Foreskin keratinocyte (primary cell): ENCODE measurements at places on chromosomes 6 and 20. TPM values are rescaled to one million over a fixed set of nuclear protein-coding genes. Genes with fewer than 3 reads are reported as not detected.

DNA sequence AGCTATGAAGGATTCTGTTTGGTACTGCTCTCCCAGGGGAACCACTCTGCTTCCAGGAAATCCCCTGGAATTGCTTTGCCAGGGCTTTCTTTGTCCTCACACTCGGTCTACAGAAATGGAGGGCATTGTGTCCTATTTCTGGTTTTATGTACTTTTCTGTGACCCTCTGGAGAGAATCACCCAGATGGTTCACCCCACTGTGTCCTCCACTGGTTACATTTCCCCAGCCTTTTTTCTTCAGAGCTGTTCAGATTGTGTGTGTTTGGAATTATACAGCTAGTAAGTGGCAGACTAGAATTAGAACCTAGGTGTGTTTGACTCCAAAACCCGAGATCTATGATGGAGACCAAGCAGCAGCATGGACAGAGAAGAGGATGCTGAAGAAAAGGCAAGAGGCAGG is 80.8 kb downstream of the CD164 start:
- DNase-seq: no peak

- no peak for DNase-seq
These were observed 12.9 kb upstream of the GCM1 start for GRCh38 chr6:53161481-53162009.

DNA sequence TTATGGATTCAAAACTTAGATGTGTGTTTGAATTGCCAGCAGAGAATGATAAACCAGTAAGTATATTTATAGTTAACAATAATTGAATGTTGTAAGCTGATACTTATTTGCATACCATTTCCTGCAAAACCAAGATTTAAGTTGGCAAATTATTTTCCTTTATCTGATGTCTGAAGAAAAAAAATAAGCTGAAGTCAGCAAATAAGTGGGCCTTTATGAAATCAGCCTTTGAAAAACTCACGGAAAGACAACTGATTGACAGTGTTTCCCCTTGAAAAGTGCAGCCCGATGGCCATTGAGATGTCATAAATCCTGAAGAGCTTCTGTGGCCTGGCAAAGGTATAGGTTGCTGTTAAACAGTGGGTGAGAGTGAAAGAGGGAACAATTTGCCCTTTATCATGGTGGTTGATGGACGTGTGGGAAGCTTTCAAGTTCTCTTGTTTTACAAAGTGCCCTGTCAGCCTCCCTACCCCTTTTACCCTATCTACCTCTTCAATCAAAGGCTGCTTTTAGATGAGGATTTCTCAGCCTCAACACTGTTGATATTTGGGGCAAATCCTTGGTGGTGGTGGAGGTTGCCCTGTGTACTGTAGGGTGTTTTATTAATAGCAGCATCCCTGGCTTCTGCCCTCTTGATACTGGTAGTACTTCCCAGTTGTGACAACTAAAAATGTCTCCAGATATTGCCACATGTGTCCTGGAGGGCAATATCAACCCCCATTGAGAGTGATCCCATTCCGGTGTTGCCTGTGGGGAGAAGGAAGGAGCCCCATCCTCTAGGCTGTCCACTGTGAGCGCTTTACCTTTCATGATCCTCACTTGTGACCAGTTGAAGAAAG is 50.2 kb downstream of the VAPB start:
- DNase-seq: no peak

GRCh38 chr6:322259-322930 is 30.1 kb downstream of the DUSP22 start:
- DNase-seq: no peak

- no peak for DNase-seq
These were observed 266.6 kb downstream of the COL12A1 start for GRCh38 chr6:74939151-74939708.

TRIM15 gene
- polyA plus RNA-seq: not detected in 2 replicates

DNA sequence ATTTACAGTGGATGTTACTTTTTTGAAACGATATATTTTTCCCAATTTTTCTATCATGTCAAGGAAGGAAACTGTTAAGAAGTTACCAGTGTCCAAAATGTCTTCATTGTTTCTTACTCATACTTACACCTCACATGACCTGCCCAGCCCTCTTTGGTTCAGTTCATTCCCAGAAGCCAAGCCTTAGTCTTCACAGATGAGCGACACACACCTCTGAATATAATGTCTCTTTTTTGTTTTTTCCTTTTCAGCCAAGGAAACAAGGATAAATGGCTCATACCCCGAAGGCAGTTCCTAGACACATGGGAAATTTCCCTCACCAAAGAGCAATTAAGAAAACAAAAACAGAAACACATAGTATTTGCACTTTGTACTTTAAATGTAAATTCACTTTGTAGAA is 225.2 kb downstream of the SMOC2 start:
- DNase-seq: no peak

GRCh38 chr20:38129248-38129865 is 35.7 kb downstream of the TGM2 start:
- DNase-seq: no peak

GRCh38 chr6:133983099-133983939 is 30.3 kb downstream of the TBPL1 start:
- DNase-seq: no peak

DNA sequence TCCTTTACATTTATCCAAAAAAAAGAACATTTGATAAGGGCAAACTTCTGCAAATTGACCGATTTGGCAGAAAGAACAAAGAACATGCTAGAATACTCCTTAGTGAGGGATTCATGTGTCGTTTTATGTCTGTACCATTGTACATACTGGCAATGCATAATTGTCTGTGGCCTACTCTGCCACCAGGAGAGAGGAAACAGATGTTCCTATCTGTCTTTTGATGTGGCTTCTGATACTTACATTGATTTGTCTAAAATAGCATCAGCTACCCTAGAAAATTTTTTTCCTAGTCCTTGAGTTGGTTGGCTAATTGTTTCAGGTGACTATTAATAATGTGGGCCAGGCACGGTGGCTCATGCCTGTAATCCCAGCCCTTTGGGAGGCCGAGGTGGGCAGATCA is 654.1 kb downstream of the KIF16B start:
- DNase-seq: no peak

OR5V1 gene
- polyA plus RNA-seq: not detected in 2 replicates

DNA sequence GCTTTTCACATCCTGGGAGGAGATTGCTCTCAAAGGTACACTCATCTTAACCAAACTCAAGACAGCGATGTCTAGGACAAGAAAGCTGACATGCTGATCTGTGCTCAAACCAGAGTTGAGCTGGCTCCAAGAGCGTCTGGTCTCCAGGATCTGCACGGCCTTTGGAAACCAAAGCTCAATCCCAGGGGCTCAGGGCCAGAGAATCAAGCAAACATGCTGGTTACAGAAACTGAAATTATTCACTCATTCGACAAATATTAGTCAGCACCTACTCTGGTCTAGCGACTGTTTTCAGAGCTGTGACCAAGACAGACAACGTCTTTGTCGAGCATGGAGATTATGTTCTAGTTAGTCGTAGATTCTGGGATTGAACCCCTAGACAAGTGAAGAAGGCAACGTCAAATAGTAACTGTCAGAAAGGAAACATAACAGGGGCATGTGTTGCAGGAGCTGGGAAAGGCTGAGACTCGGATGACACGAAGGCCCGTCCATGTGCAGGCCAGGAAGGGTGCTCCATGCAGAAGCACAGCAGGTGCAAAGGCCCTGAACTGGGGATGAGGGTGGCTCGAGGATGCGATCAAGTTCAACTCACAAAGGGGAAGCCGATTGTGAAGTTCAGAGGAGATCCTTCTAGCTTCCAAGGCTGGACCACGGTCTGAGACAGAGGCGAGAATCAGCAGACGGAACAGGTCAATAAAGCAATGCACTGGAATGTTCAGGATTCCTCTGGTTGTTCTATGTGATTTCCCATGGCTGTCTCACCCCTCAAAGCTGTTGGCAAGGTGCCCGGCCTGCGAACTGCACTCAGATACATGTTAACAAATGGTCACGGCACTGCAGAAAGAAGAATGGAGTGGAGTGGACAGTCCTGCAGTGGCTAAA is 12.5 kb upstream of the PCK1 start:
- no peak for DNase-seq

DNA sequence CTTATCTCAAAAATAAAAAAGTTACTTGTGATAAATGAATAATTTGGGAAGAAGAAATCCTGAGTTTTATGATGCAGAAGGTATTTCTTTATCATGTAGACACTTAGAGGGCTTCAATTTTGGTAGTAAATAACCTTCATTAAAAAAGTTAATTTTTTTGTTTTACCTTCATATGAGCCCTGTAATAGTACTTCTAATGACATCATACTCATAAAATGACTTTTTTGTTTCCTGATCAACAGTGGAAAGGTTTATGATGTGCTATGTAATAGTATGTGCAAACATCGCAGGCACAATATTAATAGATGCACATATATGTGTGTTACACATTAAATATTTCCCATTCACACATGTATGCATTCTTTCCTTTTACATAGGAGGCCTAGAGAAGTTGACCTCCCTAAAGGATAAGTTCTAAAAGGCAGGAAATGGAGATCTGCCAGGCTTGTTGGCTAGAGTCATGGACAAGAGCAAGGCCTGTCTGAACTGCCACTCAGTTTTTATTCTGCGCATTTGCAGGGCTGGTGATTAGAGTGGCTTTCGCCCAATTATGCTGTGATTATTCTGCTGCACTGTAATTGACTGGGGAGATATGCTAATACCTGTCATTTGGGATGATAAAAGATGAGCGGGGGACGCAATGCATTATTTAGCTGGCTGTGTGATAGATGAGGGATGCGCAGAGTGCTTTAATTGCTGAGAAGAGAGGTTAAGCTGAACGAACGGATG is 272.6 kb downstream of the TMEM242 start:
- no peak for DNase-seq

GRCh38 chr6:135731116-135731515 is 120.4 kb upstream of the PDE7B start:
- no peak for DNase-seq

- DNase-seq: no peak
These were observed 13.3 kb downstream of the PREP start for GRCh38 chr6:105389543-105389942.

DNA sequence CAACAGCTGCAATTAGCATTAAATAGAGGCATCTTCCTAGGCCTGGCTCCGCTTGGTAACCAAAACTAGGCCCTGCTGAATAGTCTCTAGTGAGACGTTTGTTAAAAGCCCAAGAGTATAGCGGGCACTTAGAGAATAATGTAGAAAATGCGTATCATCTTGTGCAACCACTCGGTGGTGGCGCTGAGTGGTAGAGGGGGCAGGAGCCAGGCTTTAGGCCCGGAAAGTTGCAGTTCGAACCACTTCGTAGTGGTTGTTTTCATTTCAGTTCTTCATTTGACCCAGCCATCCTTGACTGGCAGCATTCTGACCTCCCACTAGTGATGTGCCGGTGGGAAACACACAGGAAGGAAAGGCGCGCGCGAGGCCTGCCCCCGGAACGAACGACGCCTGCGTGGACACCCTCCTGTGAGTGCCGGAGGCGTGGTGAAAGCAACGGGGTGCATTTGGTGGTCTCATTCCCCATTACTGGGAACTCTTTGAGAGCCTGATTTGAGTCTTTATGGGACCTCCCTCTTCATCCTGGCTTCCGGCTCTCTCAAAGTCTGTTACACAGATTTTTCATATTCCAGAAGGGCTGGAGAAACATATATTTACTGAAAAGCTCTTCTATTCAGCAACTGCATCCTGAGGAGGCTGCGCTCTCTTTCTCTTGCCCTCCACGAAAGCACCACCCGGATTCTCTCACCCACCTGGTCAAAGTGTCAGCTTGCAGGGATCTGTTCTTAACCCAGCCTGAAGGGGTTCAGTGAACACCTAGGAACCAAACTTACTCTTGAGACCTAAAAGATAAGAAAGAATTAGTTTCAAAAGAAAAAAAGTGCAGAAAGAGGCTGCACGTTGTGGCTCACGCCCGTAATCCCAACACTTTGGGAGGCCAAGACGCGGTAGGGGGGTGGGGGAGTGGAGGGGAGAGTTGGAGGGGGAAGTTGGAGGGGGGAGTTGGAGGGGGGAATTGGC is 18.2 kb downstream of the GPX5 start:
- no peak for DNase-seq

OSTM1 gene
- 12.9 and 16.2 TPM in 2 replicates for polyA plus RNA-seq

DNA sequence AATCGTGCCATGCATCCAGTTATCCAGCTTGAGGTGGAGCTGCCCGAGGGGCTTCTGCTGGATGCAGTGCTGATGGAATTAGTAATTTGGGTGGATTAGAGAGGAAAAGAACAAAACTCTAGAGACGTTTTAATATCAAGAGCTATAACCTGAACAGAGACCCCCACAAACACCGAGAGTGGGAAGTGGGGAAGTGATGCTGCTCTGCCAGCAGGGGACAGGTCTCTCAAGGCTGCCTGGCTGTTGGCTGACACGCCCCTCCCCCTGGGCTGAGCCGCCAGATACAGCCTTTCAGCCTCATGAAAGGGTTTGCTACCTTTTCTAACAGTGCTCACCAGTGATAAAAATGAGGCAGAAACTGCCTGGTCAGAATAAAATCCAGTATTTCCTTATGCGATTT is 9.6 kb downstream of the LEMD2 start:
- no peak for DNase-seq

DNA sequence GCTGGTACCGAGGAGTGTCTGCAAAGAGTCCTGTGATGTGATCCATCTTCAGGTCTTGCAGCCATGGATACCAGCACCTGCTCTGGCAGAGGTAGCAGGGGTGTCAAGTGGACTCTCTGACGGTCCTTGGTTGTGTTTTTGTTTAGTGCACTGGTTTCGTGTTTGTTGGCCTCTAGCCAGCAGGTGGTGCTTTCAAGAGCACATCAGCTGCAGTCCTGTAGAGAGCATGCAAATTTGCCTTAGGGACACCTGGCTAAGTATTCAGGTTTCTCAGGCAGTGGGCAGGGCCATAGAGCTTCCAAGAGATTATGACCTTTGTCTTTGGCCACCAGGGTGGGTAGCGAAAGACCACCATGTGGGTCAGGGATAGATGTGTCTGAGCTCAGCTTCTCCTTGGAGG is 14.5 kb upstream of the RGS17 start:
- DNase-seq: no peak

NKAPL gene
- polyA plus RNA-seq: 1.4 and 1.8 TPM in 2 replicates
